ENCODE measurements at places on chromosomes 16 and 17.

DNA sequence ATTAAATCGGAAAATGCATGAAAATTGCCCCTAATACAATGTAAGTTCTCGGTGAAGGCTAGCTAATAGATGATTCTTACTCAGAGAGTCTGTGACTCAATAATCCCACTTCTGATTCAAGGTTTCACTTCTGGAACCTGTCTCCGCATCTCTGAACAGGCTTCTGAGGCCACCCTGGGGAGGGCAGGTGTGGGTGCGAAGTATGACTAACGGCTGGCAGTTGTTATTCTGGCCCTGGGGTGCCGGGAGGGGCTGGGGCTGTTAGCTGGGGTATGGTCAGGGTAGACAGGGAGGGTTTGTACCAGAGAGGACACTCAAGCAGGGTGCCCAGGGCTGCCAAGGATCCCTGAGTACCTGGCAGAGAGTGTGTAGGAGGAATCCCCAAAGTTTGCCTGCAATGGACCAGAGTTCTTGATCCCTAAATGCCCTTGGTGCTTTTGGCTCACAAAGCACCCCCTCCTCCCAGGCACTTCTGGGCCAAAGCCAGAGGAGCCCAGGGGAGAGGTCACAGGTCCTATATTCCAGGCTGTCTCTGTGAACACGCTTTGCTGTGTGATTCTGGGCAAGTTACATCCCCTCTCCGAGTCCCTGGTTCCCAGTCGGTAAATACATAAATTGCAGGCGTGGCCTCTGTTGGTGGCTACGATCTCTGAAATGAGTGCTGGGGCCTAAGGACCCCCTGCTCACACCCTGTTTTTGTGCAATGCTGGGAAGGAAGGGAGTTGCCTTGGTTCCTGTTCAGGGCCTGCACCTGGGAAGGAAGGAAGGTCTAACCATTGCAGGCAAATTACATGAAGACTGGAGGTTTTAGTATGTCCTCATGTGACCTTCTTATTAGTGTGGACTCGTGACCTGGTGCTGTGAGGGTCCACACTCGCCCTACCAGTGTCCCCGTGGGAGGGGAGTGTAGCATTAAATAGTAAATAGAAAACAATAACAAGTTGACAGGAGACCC is 49.9 kb upstream of the CPNE2 start:
- no peak for DNase-seq

DNA sequence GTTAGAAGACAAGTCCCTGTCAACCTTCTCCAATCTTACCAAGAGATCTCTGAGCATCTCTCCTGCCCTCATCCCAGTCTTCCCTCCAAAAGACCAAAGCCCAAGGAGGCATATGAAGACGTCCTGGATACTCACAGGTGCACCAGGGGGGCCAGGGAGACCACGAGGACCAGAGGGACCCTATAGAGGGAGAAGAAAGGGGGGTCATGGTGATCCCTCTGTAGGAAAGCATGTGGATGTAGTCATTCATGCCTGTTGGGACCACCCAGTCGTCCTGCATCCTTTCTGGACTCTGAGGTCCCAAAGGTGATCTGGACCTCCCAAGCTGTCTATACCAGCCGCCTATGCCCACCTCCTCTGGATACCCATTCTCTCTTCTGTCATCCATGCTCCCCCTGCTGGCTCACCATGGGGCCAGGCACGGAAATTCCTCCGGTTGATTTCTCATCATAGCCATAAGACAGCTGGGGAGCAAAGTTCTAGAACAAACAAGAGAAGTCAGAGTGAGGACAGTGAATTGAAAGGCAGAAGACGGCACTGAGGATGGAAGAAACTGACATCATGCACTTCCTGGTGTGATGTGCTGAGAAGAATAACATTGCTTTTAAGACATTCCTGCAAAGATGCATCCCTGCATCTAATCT is 3.3 kb downstream of the COL1A1 start:
- DNase-seq, result peak; percentile 40

- peak; percentile 72 for DNase-seq
These were observed 86.8 kb upstream of the WSB1 start for GRCh38 chr17:27207073-27207513.

GRCh38 chr17:48179071-48179945 is 71.7 kb downstream of the SNX11 start:
- DNase-seq, result no peak

Measured in RKO (cell line).